Glutamatergic neuron (in vitro differentiated cells): ENCODE measurements at places on chromosomes 3 and 15. TPM values are rescaled to one million over a fixed set of nuclear protein-coding genes. Genes with fewer than 3 reads are reported as not detected.
A peak's percentile ranks its signal among the peaks of the same experiment; 100 is the strongest.

GRCh38 chr3:15500107-15500724 lies 21.3 kb downstream of the COLQ start:
- no peak for DNase-seq

DNA sequence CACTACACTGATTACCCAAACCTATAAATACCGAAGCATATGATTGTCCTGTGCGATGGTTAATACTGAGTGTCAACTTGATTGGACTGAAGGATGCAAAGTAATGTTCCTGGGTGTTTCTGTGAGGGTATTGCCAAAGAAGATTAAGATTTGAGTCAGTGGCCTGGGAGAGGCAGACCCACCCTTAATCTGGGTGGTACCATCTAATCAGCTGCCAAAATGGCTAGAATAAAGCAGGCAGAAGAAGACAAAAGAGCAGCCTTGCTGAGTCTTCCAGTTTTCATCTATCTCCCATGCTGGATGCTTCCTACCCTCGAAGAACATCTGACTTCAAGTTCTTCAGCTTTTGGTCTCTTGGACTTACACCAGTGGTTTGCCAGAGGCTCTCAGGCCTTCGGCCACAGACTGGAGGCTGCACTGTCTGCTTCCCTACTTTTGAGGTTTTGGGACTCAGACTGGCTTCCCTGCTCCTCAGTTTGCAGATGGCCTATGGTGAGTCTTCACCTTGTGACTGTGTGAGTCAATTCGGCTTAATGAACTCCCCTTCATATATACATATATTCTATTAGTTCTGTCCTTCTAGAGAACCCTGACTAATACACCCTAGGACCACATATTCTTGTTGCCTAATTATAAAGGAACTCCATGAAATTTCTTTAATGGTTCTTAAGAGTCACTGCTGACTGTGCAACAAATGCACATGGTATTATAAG lies 31.7 kb downstream of the CSNK1G1 start:
- no peak for DNase-seq

- no peak for DNase-seq
These were observed 228.0 kb downstream of the UACA start for GRCh38 chr15:70535071-70535954.

GRCh38 chr3:12659316-12660015 lies 4.5 kb downstream of the RAF1 start:
- no peak for DNase-seq

DNA sequence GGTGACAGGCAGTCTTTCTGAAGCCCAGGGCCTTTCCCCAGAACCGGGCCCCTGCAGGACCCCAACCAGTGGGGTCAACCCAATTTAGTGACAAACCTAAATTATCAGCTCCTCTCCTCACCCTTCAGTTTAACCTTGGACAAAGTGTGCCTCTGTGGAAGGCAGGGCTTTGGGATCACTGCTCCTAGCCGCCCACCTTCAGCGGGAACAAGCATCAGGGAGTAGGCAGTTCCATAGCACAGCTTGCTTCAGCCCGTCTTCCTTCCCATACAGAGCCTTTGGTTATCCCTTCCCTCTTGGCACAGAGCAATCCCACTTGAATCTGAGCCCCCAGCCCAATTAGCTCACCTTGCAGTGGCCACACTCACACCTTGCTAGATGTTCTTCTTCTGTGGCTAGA lies 5.3 kb upstream of the AP3B2 start:
- DNase-seq: no peak

- DNase-seq: no peak
These were observed 58.6 kb upstream of the MNS1 start for GRCh38 chr15:56523521-56523920.

DNA sequence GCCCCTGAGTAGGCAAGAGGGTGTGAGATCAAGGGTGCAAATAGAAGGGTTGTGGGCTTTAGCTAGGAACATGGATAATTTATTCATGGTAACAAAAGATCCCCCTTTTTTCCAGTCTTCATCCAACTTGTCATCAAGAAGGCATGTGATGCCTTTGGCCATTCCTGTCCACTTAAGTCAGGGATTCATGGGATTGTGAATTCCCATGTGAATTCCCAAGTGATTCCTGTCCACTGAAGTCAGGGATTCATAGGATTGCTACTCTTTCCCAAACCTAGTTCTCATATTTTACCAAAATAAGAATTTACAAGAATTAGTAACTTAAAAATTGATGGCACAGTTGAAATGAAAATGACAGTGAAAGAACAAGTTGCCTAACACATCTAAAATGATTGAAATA lies 40.8 kb downstream of the HMG20A start:
- no peak for DNase-seq

GRCh38 chr3:106245400-106245799 lies 376.6 kb upstream of the CBLB start:
- DNase-seq: no peak

MME gene
- total RNA-seq: 6.6 TPM

TBCCD1 gene
- total RNA-seq: 12.5 TPM

PLSCR5 gene
- total RNA-seq: not detected

GRCh38 chr15:89883518-89883917 lies 10.3 kb downstream of the AP3S2 start:
- no peak for DNase-seq

DNA sequence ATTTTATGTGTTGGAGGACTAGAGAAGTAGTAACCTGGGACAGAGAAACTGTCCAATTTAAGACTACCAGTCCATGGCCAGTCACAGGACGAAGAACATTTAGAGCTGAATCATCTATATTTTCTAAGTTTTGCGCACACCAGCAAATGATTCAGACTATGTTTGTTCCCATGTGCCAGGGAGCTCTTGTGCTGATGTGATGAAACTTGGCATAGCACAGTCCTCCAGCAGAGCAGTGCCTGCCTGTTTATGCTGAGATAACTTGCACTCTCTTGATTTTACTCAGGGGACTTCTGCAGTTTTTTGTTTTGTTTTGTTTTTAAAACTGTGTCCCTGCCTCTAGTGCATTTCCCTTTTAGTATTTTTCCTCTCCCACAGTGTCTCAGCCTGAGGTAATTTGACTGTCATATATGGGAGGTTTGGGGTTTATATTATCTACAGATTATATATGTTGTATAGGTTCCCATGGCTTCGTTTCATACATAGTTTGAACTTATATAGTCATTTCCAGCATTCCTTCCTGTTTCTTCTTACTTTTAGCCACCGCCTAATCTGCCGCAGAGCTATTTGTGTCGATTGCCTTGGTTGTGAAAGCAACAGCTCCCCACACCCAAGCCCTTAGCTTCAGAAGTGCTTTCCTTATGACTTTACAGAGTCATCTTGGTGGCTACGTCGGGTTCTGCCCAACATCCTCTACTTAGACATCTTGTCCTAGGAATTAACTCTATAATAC lies 45.5 kb downstream of the PPM1L start:
- DNase-seq: no peak

KAT2B gene
- total RNA-seq: 13.6 TPM

DNA sequence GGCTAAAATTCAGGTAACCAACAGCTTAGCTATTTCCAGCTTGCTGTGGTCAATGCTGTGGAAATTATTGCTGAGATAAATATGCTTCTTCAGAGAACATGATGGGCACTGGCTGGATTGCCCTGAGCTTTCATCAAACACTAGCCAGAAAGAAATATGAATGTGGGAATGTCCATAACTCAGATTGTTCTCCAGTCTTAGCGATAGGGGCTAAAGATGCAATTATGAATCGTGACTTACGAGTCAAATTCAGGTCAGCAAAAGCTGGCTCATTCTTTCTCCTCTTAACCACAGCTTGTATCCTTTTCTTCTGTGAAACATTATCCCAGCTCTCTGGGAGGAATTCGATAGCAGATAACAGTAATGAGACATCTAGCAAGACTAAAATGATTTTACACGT lies 307.6 kb downstream of the RYR3 start:
- DNase-seq: no peak

DNA sequence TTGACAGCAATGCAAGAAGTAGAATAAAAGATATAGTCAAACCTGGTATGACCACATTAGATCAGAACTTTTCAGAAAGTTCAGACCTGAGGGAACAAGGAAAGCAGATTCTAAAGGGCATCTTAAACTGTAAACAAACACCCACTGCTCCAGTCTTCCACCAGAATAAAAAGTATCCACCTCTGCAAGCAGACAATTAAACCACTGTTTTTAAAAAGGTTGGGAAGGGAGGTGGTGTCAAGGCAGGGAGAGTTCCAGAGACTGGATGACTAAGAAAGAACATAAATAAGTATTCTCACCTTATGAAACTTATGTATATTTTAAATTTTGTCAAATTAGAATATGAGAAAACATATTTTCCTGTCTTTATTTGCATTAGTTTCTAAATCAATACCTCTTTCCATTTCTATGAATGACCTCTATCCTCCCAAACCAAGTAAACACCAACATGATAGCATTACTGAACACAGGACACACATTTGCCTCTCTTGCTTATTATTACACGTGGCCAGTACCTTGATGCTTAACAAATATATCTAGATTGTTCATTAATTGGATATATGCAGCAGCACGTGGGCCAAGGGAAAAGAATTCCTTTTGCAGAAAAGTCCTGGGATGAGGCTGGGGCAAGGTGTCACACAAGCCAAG lies 31.6 kb downstream of the PIK3CB start:
- DNase-seq: no peak

IRAK2 gene
- total RNA-seq: 0.20 TPM

GRCh38 chr3:101879623-101880284 lies 30.4 kb downstream of the NFKBIZ start:
- no peak for DNase-seq

C3orf70 gene
- total RNA-seq: 44.5 TPM

GRCh38 chr3:114242947-114243346 lies 5.6 kb upstream of the ZNF80 start:
- DNase-seq: no peak

DNA sequence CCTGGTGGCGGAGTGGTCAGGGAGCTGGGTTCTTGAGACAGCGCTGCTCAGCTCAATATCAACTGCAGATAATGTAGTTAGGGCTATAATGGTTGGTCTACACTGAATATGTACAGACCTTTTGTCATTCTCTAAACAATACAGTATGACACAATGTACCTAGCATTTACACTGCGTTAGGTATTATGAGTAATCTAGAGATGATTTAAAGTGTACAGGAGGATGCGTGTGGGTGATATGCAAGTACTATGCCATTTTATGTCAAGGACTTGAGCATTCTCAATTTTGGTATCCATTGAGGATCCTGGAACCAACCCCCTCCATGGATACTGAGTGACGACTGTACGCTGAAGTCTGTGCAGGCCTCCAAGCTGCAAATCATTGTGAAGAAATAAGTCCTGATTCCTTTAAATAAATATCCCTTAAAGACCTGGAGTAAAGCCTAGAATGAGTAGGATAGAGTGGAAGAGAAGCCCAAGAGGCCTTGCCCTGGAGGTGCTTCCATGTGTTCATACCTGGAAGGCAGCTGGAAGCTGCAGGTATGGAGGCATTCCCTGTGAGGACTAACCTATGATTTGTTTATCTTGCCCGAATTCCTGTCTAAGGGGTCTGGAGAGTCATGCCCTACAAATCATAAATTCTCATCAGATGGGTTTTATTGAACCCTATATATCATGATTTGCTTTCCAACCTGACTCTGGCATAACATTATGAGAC lies 15.7 kb upstream of the RTP1 start:
- DNase-seq: no peak

GRCh38 chr3:34419801-34420200 lies 621.4 kb downstream of the PDCD6IP start:
- no peak for DNase-seq

DNA sequence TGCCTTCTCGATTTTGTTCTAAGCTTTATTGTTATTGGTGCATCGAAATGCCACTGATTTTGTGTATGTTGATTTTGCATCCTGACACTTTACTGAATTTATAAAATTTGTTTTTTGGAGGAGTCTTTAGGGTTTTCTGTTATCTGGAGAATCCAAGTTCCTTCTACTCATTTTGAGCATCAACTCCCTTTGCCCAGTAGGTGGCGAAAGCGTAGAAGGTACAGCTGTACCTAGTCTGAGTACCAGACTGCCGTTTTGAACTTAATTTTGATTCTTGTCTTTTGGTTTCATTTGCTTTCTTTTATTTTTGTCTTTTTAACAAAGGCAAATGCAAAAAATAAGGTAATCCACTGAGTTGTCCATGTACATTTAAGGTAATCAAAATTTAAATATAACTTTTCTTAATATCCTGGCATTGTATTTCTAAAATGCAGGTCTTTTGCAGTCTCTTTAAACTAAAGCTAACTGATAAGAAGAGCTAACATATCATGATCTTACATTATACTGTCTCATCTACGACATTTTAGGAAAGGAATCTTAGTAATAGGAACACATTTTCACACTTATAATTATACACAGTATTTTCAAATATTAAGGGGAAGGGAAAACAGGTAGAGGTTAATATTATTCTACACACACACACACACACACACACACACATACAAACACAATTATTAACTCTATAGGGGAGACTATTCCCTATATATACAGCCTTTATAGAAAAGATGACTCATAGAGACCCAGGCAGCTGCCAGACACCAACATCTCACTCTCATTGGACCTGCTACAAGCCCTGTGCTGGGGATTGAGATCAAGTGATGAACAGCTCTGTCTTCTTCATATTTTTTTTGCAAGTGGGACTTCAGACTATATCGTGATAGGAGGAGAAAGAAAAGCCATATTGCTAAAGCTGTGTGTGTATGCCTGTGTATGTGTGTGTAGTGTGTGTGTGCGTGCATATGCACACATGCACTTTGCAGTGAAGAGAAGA lies 71.8 kb downstream of the SYNPR start:
- peak; percentile 69 for DNase-seq

GRCh38 chr15:62469874-62470688 lies 305.0 kb upstream of the C2CD4B start:
- no peak for DNase-seq

- DNase-seq: no peak
These were observed 66.6 kb upstream of the TLE3 start for GRCh38 chr15:70164156-70164900.

DNA sequence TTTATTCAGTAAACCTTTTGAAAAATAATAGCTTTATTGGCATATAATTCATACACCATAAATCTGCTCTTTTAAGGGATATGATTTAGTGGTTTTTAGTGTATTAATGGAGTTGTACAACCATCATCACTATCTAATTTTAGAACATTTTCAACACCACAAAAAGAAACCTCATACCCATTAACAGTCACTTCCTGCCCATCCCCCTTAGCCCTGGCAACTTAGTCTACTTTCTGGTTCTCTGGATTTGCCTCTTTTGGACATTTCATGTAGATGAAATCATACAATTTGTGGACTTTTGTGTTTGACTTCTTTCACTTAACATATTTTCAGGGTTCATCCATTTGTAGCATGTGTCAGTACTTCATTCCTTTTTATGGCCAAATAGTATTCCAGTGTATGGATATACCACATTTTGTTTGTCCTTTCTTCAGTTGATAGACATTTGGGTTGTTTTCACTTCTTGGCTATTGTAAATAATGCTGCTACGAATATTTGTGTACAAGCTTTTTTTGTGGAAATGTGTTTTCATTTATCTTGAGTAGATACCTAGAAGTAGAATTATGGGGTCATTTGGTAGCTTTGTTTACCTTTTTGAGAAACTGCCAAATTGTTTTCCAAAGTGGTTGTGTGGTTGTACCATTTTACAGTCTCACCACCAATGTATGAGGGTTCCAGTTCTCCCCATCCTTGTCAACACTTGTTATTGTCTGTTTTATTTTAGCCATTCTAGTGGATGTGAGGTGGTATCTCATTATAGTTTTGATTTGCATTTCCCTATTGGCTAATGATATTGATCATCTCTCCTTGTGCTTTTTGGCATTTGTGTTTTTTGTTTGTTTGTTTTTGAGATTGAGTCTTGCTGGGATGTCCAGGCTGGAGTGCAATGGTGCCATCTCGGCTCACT lies 45.8 kb downstream of the SMAD3 start:
- no peak for DNase-seq

MKRN2OS gene
- total RNA-seq: not detected

- no peak for DNase-seq
These were observed 59.7 kb upstream of the CCDC50 start for GRCh38 chr3:191269289-191270085.
